Glomerular endothelial cell (primary cell): ENCODE measurements at places on chromosomes 7 and 10. TPM values are rescaled to one million over a fixed set of nuclear protein-coding genes. Genes with fewer than 3 reads are reported as not detected.

SPDYE5 gene
- total RNA-seq = not detected in 2 replicates

C1GALT1 gene
- 32.5 and 38.6 TPM in 2 replicates for total RNA-seq

HERC4 gene
- 48.8 and 57.2 TPM in 2 replicates for total RNA-seq

PLXDC2 gene
- total RNA-seq = 0.82 and 0.92 TPM in 2 replicates

MRLN gene
- total RNA-seq = not detected in 2 replicates

BLOC1S2 gene
- total RNA-seq = 33.7 and 54.5 TPM in 2 replicates

TAS2R5 gene
- total RNA-seq = 0.34 and 1.1 TPM in 2 replicates

HABP2 gene
- total RNA-seq = 0.18 and 0.48 TPM in 2 replicates
